ENCODE measurements at places on chromosomes 1 and 21.

DNA sequence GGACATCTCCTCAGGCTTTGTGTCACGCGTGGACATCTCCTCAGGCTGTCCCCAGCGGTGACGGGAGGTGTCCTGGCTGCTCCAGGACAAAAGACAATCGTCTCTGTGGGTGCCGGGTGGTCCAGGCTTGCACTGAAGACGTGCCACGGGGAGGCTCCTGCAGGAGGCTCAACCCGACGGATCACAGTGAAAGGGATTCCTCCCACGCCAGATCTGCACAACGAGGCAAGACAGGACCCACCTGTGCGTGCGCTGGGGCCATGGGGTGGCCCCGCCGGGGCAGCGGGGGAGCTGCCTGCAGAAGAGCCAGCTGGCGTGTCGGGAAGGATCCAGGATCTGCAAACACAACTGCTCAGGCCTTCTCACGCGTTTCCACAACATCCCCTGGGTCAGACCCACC lies 18.8 kb upstream of the ARHGEF16 start:
- DNase-seq = no peak

DNA sequence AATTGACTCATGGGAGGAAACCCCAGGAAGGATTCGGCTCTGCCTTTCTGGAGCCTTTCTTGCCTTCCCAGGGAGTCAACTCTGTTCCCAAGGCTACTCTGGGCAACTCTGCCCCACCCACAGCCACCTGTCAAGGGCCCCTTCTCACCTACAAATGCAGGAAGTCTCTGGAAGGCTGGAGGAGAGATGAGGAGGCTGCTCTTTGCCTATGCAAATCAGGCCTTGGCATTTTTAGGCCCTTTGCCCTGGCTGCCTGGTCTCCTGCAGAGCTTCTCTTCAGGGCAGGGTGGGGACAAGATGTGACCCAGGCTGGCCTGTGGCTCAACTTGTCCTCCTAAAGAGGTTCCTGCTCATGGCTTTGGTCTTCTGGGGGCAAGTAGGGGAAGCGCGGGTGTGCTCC lies 5.4 kb downstream of the SLC6A9 start:
- DNase-seq = no peak

DNA sequence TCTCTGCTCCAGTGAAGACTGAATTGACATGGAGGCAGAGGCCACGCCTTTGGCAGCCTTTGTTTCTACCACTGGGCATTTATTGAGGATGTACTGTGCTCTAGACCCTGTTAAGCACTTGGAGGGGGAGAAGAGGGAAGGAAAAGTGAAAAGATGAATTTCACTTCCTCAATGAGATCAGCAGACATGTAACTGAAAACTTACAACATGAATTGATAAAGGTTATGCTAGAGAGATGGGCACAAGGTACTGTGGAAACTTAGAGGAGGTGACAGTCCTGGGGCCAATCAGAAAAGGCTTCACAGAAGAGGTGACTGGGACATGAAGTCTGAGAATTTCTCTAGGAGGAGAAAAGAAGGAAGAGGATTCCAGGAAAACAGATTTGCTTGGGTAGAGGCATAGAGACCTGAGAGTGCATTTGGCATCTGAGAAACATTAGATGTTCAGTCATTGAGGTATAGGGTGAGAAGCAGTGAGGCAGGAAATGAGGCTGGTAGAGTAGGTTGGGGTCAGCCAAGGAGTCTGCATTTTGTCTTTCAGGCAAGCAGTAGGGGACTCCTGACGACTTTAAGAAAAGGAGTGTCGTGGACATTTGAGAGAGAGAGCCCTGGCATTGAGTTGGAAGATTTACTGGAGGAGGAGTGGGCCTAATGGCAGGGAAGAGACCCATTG lies 113.0 kb downstream of the SYT2 start:
- no peak for DNase-seq

DNA sequence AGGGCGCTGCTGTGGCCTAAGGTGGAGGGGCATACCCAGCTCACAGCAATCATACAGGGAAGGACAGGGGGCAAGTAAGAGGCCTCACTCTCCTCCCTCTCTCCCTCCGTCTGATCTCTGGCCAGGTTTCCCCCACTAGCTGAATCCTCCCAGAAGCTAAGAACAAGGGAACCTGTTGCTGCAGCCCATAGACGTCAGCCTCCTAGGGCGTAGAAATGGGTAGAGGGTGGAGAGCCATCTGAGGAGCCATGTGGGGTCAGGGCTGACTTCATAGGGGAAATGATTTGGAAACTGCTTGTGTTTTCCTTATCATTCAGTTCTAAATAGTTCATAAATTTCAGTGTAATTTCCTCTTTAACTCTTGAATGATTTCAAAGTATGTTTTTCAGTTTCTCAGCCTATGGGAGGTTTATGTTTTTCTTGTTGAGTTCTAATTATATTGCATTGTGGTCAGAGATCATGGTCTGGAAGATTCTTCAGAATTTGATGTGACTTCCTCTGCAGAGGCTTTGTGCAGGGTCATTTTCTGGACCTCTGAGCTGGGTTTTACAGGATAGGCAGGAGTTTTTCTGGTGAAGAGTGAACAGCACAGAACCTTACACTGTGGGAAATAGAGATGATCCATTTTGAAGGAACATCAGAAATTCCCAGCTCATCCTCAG lies 2.3 kb upstream of the MOB3C start:
- DNase-seq = no peak

DNA sequence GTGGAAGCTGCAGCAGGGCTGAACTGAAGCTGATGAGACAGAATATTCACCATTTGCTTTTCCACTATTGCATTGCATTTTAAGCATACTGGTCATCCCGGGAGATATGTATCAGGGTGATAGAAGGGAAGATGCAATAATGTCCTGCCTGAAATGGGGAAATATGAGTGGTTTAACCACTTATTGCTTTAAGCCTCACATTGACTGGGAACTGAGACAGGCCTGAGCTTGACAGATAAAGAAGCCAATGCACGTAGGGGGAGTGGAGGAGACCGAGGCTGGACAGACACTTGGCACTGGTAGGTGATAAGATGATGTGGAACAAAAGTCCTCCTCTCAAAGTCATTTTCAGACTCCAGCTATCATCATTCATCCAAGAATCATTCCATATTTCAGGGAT lies 911.7 kb upstream of the NCAM2 start:
- no peak for DNase-seq

DNA sequence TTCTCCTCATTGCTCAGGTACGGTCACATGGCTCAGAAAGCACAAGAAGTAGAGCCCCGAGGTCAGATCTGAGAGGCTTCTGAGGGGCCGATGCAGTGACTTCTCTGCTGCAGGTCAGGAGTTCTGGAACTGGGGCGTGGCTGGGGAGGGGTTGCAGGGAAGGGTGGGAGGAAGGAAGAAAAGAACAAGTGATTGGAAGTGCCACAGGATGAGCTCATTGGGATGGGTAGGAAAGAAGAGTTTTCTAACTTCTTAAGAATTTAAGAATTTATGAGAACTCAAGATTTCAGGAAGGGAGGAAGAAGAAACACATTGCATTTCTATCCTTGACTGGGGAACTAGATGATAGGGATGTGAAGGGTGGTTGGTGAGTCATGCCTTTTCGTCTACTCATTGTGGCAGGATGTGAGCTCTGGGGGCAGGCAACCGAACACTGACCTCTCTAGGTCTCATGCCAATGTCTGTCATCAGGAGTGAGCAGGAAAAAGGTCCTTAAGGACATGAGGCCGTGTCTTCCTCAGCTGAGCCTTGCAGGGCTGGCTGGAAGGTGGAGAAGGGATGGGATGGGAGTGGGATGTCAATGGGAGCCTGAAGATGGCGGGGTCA lies 497 bp downstream of the FCRLB start:
- DNase-seq = no peak

All from activated CD4-positive, CD25-positive, alpha-beta regulatory T cell treated with anti-CD3 and anti-CD28 coated beads, Interleukin-2, amount 50 U/mL, for 72 hours (primary cell).